ENCODE measurements at places on chromosomes 2 and 18. TPM values are rescaled to one million over a fixed set of nuclear protein-coding genes. Genes with fewer than 3 reads are reported as not detected.

GRCh38 chr2:239274391-239275043 is 126.3 kb downstream of the HDAC4 start:
- no peak for DNase-seq
- no peak overlapping the region for H3K4me3 ChIP-seq
- no peak overlapping the region for H3K27ac ChIP-seq
- H3K4me1 ChIP-seq, result no peaks in the 10 kb centered on the region
- H3K36me3 ChIP-seq, result no peaks in the 10 kb centered on the region

DNA sequence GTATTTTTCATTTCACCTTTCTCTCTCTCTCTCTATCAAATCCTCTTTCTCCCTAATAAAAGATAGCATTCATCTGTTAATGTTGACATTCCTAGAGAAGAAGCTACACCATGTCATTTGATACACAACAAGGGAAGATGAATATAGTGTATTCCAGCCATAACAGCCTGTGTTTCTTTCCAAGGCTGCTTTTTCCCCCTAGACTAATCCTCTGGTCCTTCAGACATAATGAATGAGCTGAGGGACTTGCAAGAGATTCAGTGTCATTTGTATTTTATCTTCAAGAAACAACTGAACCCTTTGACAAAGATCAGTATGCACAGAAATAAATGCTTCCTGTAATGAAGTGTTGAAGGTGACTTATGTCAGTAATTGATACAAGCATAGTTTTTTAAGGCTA is 284.0 kb upstream of the NXPH2 start:
- H3K4me1 ChIP-seq, result no peaks in the 10 kb centered on the region
- no peaks in the 10 kb centered on the region for H3K27me3 ChIP-seq
- H3K4me3 ChIP-seq, result no peak overlapping the region
- H3K27ac ChIP-seq, result no peak overlapping the region
- no peaks in the 10 kb centered on the region for H3K36me3 ChIP-seq
- DNase-seq, result no peak

DNA sequence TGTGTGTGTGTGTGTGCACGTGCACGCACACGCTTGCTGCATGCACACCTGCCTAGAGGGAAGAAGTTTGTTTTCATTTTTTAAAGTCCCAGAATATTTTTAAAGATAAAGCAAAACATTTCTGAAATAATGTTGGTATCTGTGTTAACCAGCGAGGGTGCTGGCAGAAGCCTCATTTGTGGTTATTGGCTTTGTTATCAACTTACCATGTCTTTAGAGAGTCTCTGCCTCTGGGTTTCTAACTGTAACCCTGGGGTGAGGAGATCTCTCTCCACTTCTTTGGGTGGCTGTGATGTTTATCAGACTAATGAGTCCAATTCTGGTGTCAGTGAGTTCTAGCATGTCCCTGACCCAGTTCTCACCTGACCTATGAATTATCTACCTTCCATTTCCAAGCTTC is 927.6 kb upstream of the FANCL start:
- no peak overlapping the region for H3K4me3 ChIP-seq
- H3K4me1 ChIP-seq, result no peaks in the 10 kb centered on the region
- no peak overlapping the region for H3K27ac ChIP-seq
- H3K27me3 ChIP-seq, result peaks cover 3% of the 10 kb centered on the region

DNA sequence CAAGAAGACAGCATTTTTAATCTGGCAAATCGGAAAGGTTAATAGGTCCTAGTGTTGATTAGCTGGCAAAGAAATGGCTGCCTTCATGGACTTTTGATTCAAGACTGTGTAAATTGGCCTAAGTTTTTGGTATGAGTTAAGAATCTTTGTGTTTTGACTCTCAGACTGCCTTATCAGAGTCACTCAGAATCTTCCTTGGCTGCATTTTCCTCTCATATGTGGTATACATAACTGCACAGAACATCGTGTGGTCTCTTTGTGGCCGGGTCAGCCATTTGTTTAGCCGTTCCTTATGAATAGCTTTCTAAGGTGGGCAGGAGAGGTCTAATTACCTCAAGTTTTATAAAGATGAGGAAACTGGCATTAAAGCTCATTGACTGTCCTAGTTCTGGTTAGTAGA is 30.1 kb downstream of the CAB39 start:
- H3K4me3 ChIP-seq, result no peak overlapping the region
- H3K4me1 ChIP-seq, result no peaks in the 10 kb centered on the region
- H3K27me3 ChIP-seq, result no peaks in the 10 kb centered on the region

The C2orf15 gene
- total RNA-seq, result 0.25 TPM

The VIT gene
- total RNA-seq, result 0.13 TPM

DNA sequence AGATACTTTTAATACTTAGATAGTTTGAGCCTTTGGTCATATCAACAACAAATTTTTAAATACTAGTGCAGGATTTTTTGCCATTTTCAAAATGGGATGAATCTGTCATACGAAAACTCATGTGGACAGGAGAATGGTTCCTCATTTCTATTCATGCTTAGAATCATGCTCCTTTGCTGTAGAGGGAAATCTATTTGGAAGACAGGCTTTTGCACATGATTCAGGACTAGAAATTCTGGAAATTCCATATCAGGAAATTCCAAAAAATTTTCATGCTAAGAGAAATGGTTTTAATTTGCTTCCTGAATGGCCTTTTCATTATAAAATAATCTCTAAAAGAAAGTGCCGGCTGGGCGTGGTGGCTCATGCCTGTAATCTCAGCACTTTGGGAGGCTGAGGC is 39.3 kb downstream of the MOGAT1 start:
- H3K4me3 ChIP-seq, result no peak overlapping the region
- no peaks in the 10 kb centered on the region for H3K36me3 ChIP-seq
- peaks cover 24% of the 10 kb centered on the region for H3K4me1 ChIP-seq
- H3K27me3 ChIP-seq, result no peaks in the 10 kb centered on the region
- H3K27ac ChIP-seq, result no peak overlapping the region

GRCh38 chr2:29495536-29496060 is 380.4 kb downstream of the CLIP4 start:
- H3K36me3 ChIP-seq, result no peaks in the 10 kb centered on the region
- H3K4me3 ChIP-seq, result no peak overlapping the region
- no peaks in the 10 kb centered on the region for H3K27me3 ChIP-seq
- no peaks in the 10 kb centered on the region for H3K4me1 ChIP-seq
- H3K27ac ChIP-seq, result no peak overlapping the region
- no peak for DNase-seq

The IL1RN gene
- total RNA-seq, result not detected

GRCh38 chr2:207403141-207403540 is 126.6 kb upstream of the CREB1 start:
- no peak for DNase-seq
- no peaks in the 10 kb centered on the region for H3K36me3 ChIP-seq
- H3K27ac ChIP-seq, result no peak overlapping the region
- peaks cover 4% of the 10 kb centered on the region for H3K4me1 ChIP-seq
- H3K4me3 ChIP-seq, result no peak overlapping the region

- H3K4me1 ChIP-seq, result no peaks in the 10 kb centered on the region
- no peaks in the 10 kb centered on the region for H3K27me3 ChIP-seq
- no peak overlapping the region for H3K4me3 ChIP-seq
- no peaks in the 10 kb centered on the region for H3K36me3 ChIP-seq
- H3K27ac ChIP-seq, result no peak overlapping the region
These were observed 161.4 kb downstream of the SMAD7 start for GRCh38 chr18:48789259-48789812.

- peaks cover 12% of the 10 kb centered on the region for H3K36me3 ChIP-seq
- no peak for DNase-seq
- no peak overlapping the region for H3K4me3 ChIP-seq
- no peaks in the 10 kb centered on the region for H3K4me1 ChIP-seq
- H3K27me3 ChIP-seq, result no peaks in the 10 kb centered on the region
These were observed 111.3 kb downstream of the WDSUB1 start for GRCh38 chr2:159175182-159175581.

- no peaks in the 10 kb centered on the region for H3K27me3 ChIP-seq
- H3K27ac ChIP-seq, result no peak overlapping the region
- H3K36me3 ChIP-seq, result no peaks in the 10 kb centered on the region
- no peak overlapping the region for H3K4me3 ChIP-seq
- H3K4me1 ChIP-seq, result peaks cover 34% of the 10 kb centered on the region
- no peak for DNase-seq
These were observed 51.5 kb upstream of the MGAT5 start for GRCh38 chr2:134202371-134202770.

The C1QL2 gene
- total RNA-seq, result not detected

The DSG1 gene
- not detected for total RNA-seq

DNA sequence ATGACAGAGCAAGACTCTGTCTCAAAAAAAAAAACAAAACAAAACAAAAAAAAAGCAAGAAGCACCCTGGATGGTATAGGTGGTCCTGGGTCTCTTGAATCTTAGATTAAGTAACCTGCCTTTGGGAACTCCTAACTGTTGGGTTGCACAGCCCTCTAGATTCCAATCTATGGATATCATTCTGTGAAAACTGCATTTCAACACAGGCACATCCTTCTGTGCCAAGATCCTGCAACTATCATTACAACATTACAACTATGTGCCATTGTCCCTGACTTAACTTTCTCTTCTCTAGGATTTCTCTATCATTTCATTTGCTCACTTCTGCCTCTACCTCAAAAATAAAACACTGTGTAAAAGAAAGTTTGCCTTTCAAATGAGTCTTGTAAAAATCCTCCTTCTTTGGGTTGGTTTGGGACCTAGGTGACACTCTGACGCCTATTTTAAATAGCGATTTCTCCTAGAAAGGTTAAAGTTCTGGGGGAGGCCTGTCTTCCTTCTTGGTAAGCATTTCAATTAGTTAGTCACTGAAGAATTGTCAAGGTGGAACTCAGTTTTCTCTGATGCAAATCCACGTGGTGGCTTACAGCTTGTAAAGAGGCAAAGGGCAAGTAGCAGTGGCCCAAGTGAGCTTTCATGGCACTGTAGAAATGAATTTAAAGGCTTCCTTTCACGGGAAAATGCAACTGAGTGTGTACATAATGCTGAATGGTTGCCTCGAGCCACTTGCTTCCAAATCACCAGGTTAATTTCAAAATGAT is 9.2 kb downstream of the LGALSL start:
- H3K4me1 ChIP-seq, result peaks cover 4% of the 10 kb centered on the region
- H3K27ac ChIP-seq, result no peak overlapping the region
- peaks cover 4% of the 10 kb centered on the region for H3K36me3 ChIP-seq
- no peaks in the 10 kb centered on the region for H3K27me3 ChIP-seq

The ASIC4 gene
- total RNA-seq, result 0.46 TPM
